Suppressor macrophage treated with lipopolysaccharide for 1 hour (primary cell): ENCODE measurements at places on chromosomes 6 and 20.

- DNase-seq, result no peak
Measured at GRCh38 chr6:152698692-152699091, 995 bp downstream of the MYCT1 start.

DNA sequence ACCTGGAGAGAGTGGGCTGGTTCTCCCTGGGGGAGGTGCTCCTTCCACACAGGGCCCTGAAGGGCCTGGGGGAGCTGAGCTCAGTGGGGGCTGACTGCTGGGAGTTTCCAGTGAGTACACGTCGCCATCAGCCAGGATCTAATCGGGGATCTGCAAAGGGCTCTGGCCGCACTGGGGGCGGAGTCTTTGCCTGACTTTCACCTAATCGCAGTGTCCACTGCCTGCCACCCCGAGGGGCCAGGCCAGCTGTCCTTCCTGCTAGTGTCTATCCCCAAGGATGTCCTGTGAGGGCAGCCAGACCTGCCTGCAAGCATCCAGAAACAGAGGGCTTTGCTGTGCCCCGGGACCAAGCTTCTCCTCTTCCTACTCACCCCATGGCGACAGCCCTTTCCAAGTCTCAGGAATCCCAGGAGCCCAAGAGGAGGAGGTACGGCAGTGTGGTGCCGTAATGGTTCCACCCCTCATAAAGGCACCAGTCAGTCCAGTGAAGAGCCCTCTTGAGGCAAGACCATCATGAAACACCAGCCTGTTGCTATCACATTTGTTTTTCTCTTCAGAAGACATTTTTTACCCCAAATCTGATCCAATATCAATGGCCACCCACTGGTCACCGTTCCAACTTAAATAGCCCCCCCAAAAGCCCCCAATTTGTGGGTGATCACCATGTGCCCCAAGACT lies 243.1 kb upstream of the ECI2 start:
- DNase-seq, result no peak

DNA sequence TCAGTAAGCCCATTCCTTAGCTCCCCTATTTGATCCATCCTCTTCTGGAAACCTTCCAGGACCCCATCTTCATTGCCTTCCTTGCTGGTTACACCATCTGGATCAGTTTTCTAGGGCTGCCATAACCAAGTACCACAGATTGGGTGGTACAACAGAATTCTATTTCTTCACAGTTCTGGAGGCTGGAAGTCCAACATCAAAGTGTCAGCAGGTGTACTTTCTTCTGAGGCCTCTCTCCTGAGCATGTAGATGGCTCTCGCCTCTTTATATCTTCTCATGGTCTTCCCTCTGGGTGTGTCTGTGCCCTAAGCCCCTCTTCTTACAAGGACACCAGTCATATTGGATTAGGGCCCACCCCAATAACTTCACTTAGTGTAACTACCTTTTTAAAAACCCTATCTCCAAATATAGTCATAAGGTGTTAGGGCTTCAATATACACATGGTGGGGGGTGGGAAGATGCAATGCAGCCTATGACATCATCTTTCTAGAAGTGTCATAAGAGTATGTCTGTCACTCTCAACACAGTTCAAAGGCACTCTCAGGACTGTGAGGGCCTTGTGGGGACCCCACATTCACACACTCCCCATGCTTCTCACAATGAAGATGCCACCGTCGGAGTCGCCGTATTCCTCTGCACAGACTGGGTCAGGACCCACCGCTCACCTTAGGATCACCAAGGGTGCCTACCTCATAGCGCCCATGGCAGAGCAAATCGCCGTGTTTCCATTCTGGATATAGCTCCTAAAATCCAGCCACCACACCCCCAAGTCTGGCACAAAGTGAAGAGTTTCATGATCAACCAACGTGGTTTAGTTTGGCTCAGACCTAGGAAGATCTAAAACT lies 12.2 kb upstream of the PRND start:
- no peak for DNase-seq

GRCh38 chr6:153966001-153966400 lies 73.0 kb upstream of the OPRM1 start:
- DNase-seq, result no peak

DNA sequence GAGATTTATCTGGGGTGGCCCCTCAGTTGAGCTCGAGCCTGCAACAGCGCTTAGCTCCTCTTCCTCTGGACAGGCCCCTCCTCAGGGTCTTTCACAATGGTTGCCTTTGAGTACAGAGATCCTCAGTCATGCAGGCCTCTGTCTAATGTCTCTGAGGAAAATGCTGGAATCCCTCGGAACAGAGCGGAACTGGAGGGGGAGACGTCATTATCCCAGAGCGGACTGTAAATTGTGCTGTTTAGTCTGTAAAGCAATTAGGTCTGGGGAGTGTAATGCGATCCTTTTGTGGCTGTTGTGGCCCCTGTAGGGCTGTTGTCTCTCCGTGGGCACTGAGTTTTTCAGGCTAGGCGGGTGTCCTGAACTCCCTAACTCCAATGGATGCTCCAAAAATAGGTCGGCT lies 15.0 kb upstream of the DAAM2 start:
- DNase-seq, result no peak

GRCh38 chr6:9095729-9096128 lies 660.4 kb upstream of the SLC35B3 start:
- DNase-seq, result no peak

- DNase-seq, result no peak
Measured at GRCh38 chr6:153088796-153089195, 42.3 kb downstream of the RGS17 start.

GRCh38 chr6:157961832-157962575 lies 19.7 kb upstream of the SYNJ2 start:
- no peak for DNase-seq

DNA sequence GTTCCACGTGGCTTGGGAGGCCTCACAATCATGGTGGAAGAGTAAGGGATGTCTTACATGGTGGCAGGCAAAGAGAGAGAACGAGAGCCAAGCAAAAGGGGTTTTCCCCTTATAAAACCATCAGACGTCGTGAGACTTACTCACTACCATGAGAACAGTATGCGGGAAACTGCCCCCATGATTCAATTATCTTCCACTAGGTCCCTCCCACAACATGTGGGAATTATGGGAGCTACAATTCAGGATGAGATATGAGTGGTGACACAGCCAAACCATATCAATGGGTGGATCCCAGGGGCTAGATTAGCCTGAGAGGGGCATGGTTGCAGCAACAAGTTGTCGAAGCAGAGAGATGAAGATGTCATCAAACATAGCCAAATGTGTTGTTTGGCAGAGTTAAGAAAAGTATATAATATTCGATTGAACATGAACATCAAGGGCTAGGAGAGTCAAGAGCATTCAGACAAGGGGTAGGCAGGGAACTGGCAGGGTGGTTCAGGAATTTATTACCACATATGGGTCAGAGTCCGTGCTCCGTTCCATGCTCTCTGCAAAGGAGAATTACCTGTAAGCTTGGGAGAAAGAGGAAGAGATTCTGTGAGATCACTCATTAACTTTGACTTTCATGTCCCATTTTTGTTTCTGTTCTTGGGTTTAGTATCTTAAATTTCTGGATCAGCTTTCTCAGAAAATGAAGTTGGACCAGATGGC lies 98.8 kb downstream of the CCDC170 start:
- no peak for DNase-seq

DNA sequence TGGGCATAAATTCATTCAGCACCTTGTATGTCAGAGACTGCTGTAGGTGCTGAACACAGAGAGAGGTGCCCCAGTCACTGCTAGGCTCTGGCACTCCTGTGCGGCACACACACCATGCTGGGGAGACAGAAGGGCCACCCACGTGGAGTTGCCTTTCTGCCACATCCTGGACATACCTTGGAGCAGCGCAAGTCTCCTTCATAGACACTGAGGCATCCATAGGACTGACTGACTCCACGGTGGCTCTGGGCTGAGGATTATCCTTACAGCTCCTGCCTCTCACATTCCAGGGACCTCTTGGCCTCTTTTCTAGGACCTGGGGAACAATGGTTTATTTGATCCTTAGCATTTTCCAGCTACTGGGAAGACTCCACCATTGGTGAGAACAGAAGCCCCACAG lies 26.0 kb upstream of the SLC22A23 start:
- DNase-seq, result no peak

- DNase-seq, result no peak
Measured at GRCh38 chr20:31953556-31954148, 1.8 kb upstream of the PDRG1 start.

DNA sequence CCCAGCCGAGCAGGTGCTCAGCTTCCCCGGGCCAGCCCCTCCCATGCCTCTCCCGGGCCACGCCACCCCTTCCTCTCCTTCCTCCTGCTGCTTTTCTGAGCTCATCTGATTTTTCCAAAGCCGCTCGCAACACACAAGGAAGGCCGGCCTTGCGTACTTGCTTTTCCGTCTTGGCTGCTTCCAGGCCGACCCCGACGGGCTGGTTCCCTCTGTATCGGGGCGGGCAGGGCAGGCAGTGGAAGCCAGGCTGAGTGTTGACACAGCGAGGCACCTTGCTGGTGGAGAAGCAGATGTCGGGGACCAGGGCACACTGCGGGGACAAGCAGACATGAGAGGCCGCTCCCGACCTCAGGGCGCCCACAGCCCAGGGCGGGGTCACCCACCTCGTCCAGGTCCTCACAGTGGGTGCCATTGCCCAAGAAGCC lies 21.1 kb downstream of the THBS2 start:
- no peak for DNase-seq

GRCh38 chr20:53917145-53918019 lies 153.0 kb downstream of the BCAS1 start:
- DNase-seq, result peak; percentile 99

- DNase-seq, result no peak
Measured at GRCh38 chr6:137214931-137215330, 4.3 kb downstream of the IFNGR1 start.

DNA sequence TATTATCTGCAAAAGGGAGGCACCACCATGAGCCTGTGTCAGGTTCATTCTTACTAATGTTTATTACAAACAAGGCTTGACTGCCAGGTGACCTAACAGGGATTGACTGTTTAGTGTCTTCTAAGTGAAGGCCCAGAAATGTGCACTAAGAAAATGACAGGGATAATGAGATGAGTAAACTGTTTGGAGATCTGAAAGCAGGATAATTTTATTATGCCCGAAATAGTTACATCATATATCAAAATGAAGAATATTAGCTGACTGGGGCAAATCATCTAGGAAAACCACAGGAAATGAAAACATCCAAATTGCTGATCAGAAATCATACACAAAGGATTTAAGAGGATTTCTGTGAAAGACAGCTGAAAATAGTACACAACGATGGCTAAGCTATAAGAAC lies 516.7 kb downstream of the HDGFL1 start:
- no peak for DNase-seq

DNA sequence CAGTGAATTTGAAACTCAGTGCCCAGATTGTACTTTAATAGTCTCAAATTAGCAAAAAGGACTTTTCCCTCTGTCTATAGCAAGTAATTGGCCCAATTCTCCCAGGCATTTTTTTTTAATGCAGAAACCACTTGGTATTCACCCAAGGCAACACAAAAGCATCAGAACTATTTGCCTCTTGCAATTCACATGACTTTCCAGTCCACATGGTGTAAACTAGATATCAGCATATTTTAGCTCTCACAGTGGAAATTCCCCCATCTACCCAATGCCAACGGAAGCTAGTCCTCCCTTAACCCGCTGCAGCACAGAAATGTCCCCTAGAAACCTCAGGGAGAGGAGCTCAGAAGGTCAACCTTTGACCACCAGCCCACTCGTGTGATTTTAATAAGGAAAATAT lies 103.4 kb upstream of the CDYL start:
- peak; percentile 26 for DNase-seq

- DNase-seq, result no peak
Measured at GRCh38 chr6:106255306-106255705, 70.3 kb downstream of the ATG5 start.

- no peak for DNase-seq
Measured at GRCh38 chr20:54020868-54021267, 49.5 kb downstream of the BCAS1 start.

DNA sequence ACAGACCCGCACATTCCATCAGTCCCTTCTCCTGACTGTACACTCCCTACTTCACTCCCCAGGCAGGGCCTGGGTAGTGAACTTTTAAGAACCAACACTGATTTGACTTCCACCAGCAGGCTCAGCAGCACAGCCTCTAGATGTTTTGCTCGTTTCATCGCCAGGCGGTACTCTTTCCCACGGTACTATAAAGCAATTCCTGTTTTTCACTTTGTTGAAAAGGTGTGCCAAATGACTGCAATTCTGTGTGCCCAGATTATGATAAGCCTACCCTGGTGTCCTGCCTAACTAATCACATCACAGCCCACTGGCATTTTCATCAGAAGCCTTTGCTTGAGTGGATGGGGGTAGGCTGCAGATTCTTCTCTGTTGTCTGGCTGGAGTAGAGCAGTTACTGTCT lies 12.9 kb upstream of the WTAP start:
- no peak for DNase-seq

- DNase-seq, result no peak
Measured at GRCh38 chr6:76441875-76442274, 369.4 kb upstream of the IMPG1 start.

DNA sequence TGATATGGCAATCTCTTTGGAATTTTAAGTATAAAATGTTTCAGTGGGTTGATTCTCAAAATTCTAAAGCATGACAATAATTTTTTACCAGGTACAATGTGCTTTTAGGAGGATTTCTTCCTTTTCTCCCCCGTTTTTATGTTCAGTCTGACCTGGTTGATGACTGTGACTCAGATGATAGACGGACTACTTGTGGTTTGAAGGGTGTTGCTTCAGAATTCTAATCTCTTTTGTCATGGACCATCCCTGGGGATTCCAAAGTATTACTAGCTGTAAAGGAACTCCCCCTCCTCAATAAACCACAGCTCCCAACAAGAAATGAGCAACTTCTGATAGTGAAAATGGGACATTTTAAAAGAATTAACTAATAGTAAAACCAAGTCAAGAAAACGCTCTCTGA lies 34.9 kb upstream of the TNFAIP3 start:
- DNase-seq, result peak; percentile 74

DNA sequence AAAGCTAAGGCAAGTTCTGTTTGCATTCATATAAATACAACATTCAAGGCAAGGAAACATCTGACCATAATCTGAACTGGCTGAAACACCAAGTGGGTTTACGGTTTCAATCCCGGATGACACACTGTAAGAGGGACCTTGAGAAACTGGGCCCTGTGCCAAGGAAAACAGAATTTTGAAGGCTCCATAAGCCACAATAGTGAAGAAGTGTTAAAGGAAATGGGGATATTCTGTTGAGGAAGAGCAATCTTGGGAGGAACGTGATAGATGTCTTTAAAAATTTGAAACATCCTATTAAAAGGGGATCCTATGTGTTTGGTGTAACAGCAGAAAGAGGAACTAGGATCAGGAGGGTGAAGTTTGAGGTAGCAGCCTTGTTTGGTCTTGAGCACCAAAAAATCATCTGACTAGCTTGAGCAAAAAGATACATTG lies 82.4 kb upstream of the TAB2 start:
- peak; percentile 67 for DNase-seq

DNA sequence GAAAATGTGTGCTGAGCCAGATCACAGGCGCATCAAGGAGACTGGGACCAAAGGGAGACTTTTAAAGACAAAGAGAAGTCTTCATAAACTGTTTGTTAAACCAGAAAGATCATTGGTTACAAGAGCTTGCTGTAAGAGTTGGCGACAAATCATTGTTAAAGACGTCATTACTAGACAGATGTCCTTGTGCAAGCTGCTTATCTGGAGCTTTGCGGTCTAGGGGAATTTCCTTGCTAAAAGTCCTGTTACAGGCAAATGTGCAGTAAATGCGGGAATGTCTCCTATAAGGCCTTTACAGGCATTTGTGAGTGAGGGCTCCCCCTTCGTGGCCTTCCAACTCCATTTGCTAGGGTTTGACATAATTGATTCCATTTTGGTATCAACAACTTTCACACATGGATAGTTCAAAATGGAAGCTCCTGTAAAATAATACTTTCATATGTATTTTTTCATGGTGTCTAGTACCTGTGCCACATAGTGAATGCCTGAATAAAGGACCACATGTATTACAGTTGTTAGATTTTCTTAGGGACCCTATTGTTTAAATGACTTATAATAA lies 362.4 kb downstream of the UTRN start:
- no peak for DNase-seq
